ENCODE measurements at places on chromosomes 6 and 20. TPM values are rescaled to one million over a fixed set of nuclear protein-coding genes. Genes with fewer than 3 reads are reported as not detected.

CDH4 gene
- total RNA-seq = 12.1 TPM

CMTR1 gene
- total RNA-seq = 15.8 TPM

DNAH8 gene
- not detected for total RNA-seq

LAMP5 gene
- total RNA-seq = not detected

LYRM2 gene
- 14.6 TPM for total RNA-seq

PTCRA gene
- total RNA-seq = not detected

KHDRBS2 gene
- not detected for total RNA-seq

ADGB gene
- total RNA-seq = not detected

FLRT3 gene
- 17.1 TPM for total RNA-seq

DCBLD1 gene
- 64.8 TPM for total RNA-seq

ASIP gene
- total RNA-seq = not detected

TNFRSF21 gene
- total RNA-seq = 42.4 TPM

MYBL2 gene
- under 0.01 TPM for total RNA-seq

LST1 gene
- total RNA-seq = not detected

NR2E1 gene
- total RNA-seq = not detected

COX4I2 gene
- total RNA-seq = not detected

ADGRB3 gene
- not detected for total RNA-seq

MYB gene
- total RNA-seq = under 0.01 TPM

COL10A1 gene
- not detected for total RNA-seq

SIRPA gene
- total RNA-seq = 6.8 TPM

HUS1B gene
- 1.4 TPM for total RNA-seq

PSORS1C2 gene
- total RNA-seq = not detected

RPL7L1 gene
- 109 TPM for total RNA-seq

C20orf202 gene
- total RNA-seq = not detected

EYS gene
- 0.26 TPM for total RNA-seq

JPH2 gene
- total RNA-seq = under 0.01 TPM

RWDD2A gene
- total RNA-seq = 1.8 TPM

ARHGAP40 gene
- total RNA-seq = 1.1 TPM

BTN1A1 gene
- total RNA-seq = not detected

GINS1 gene
- 1.4 TPM for total RNA-seq

STAU1 gene
- total RNA-seq = 34.3 TPM

KCNK5 gene
- total RNA-seq = 0.26 TPM

FNDC11 gene
- total RNA-seq = 0.26 TPM
